ENCODE measurements at places on chromosomes 2 and 18.

GRCh38 chr2:123362671-123363440 lies 662.2 kb upstream of the CNTNAP5 start:
- H3K36me3 ChIP-seq: no peaks in the 10 kb centered on the region
- no peak overlapping the region for H3K4me3 ChIP-seq
- peaks cover under 1% of the 10 kb centered on the region for H3K4me1 ChIP-seq
- no peak overlapping the region for H3K27ac ChIP-seq

- H3K4me1 ChIP-seq: peaks cover 30% of the 10 kb centered on the region
- no peak overlapping the region for H3K27ac ChIP-seq
- no peak overlapping the region for H3K4me3 ChIP-seq
- no peak for DNase-seq
- H3K27me3 ChIP-seq: no peaks in the 10 kb centered on the region
- H3K36me3 ChIP-seq: no peaks in the 10 kb centered on the region
Measured at GRCh38 chr2:4354164-4354563, 650.8 kb downstream of the DCDC2C start.

- H3K27me3 ChIP-seq: no peaks in the 10 kb centered on the region
- peaks cover 33% of the 10 kb centered on the region for H3K4me1 ChIP-seq
- H3K4me3 ChIP-seq: no peak overlapping the region
- no peak for DNase-seq
Measured at GRCh38 chr18:3626929-3627458, 177.0 kb downstream of the TGIF1 start.

DNA sequence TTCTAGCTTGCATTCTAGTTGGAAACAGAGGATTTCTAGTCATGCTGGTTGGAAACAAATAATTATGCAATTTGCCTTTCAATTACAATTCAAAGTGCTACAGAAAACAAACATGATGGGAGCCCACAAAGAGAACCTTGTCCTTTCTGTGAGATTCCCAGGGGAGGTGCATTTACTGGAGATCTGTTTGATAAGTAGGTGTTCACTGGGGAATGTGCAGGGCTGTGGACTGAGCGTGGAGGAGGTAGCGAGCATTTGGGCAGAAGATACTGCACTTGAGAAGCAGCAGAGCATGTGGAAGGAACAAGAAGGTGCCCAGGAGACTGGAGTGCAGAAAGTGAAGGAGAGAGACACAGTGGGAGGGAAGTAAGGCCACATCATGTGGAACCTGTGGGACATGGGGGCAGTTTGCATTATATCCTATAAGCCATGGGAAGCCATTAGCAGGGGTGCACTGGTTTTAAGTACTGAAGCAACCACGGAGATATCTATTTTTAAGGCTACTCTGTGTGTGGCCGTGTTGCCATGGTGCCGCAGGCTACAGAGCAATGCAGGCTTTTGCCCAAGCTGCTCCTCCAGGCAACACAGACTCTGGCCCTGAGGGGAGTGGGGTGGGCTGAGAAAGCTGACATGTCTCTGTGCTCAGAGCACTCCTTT lies 154.0 kb downstream of the ANTXR1 start:
- no peaks in the 10 kb centered on the region for H3K27me3 ChIP-seq
- no peak overlapping the region for H3K4me3 ChIP-seq
- H3K36me3 ChIP-seq: peaks cover 13% of the 10 kb centered on the region
- H3K4me1 ChIP-seq: no peaks in the 10 kb centered on the region

DNA sequence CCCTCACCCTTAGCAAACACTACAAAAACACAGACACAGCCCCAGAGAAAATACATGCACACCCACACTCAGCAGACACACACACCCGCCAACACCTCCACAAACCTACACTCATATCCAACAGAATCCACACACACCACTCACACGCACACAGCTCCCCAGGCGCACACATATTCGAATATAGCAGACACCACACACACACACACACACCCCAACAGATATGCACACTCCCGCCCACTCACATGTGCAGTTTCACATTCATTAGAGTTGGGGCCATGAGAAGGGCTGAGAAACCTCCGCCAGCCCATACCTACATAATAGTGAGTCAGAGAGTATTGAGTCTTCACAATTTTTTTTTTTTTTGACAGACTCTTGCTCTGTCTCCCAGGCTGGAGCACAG lies 29.4 kb upstream of the NOTO start:
- H3K27me3 ChIP-seq: peaks cover 51% of the 10 kb centered on the region
- H3K4me3 ChIP-seq: no peak overlapping the region
- no peak overlapping the region for H3K27ac ChIP-seq
- H3K36me3 ChIP-seq: no peaks in the 10 kb centered on the region
- H3K4me1 ChIP-seq: peaks cover 8% of the 10 kb centered on the region

DNA sequence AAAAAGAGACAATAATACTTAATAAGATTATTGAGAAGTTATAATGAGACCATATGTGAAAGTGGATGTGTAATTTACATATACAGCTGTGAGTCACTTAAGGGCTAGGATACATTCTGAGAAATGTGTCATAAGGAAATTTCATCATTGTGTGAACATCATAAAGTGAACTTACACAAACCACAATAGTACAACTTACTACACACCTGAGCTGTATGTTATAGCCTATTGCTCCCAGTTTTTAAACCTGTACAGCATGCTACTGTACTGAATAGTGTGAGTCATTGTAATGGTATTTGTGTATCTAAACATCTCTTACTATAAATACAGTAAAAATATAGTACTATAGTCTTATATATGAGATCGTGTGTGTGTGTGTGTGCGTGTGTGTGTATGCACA lies 1420.3 kb upstream of the PIK3C3 start:
- no peaks in the 10 kb centered on the region for H3K36me3 ChIP-seq
- no peak for DNase-seq
- H3K4me1 ChIP-seq: no peaks in the 10 kb centered on the region
- H3K27me3 ChIP-seq: no peaks in the 10 kb centered on the region
- no peak overlapping the region for H3K27ac ChIP-seq

- no peak overlapping the region for H3K4me3 ChIP-seq
- no peak overlapping the region for H3K27ac ChIP-seq
- H3K27me3 ChIP-seq: peaks cover 51% of the 10 kb centered on the region
- no peaks in the 10 kb centered on the region for H3K36me3 ChIP-seq
Measured at GRCh38 chr2:23537991-23538390, 153.0 kb downstream of the KLHL29 start.

GRCh38 chr18:7822435-7823331 lies 255.6 kb downstream of the PTPRM start:
- no peak overlapping the region for H3K27ac ChIP-seq
- H3K4me3 ChIP-seq: no peak overlapping the region
- DNase-seq: no peak
- H3K36me3 ChIP-seq: no peaks in the 10 kb centered on the region
- H3K4me1 ChIP-seq: peaks cover 4% of the 10 kb centered on the region

Data from progenitor cell of endocrine pancreas (in vitro differentiated cells).